ELR (cell line): ENCODE measurements at places on chromosomes 16 and 17.

GRCh38 chr17:80949451-80950421 lies 41.9 kb upstream of the CHMP6 start:
- DNase-seq = peak; percentile 13

GRCh38 chr17:57290981-57291380 lies 34.7 kb downstream of the MSI2 start:
- DNase-seq = no peak

GRCh38 chr17:1000597-1001461 lies 3.9 kb downstream of the TIMM22 start:
- peak; percentile 75 for DNase-seq

DNA sequence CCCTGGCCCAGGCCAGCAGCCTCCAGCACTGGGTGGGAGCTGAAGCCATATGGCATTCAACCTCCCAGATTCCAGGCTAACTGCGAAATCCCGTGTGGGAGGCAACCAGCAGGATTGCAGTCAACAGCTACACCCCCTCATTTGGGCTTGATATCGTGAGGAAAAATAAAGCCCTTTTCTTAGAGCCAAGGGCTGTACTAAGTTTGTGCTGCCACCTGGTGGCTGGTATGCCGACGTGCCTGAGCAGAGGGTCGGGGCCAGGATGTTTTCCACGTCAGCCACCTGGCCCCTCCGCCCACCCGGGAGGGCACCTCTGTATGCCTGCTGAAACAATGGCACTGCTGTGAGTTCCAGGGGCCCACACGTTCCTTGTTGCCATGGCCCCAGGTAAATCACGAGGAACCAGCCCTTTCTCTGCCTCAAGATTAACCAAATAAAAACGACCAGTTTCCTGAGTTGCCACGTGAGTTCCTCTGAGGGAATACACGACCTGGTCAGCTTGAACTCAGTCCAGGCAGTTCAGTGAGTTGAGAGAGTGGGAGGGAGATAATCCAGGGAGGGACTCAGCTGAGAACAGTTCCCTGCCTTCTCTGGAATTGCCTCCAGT lies 9.0 kb downstream of the TMEM98 start:
- peak; percentile 70 for DNase-seq

DNA sequence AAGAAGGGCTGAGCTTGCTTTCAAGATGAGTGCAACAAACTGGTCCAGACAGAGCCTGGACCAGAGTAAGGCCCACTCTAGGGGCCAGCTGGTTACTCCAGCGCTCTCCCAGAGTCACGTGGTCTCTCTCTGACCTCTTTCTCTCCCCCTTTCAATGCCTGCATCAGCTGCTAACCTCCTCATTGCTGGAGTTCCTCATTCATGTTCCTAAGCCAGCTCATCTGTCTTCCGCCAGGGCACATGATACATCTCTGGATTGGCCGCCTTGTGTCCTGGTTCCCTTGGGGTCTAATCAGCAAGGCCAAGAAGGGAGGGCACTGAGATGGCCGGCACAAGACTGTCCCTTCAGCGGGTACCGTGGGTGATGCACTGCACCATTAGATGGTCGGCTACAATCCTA lies 26.9 kb upstream of the ZFP90 start:
- DNase-seq = no peak

DNA sequence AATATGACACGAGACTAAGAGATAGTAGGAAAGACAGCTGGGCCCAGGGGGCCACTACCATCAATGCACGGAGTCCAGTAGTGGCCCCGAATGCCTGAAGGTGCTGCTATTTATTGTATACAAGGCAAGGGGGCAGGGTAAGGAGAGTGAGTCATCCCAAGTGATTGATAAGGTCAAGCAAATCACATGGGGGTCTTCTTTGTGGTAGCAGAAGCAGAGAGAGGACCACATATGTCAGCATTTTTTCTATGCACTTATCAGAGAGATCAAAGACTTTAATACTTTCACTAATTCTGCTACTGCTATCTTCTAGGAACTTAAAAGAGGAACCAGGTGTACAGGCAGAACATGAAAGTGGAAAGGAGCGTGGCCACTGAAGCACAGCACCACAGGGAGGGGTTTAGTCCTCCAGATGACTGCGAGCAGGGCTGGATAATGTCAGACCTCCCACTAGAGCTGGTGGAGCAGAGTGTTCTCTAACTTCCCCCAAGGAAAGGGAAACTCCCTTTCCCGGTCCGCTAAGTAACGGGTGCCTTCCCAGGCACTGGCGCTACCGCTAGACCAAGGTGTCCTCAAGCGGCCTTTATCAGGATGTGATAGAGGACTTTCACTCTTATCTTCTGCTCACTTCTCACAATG lies 26.4 kb upstream of the ARL4D start:
- no peak for DNase-seq

DNA sequence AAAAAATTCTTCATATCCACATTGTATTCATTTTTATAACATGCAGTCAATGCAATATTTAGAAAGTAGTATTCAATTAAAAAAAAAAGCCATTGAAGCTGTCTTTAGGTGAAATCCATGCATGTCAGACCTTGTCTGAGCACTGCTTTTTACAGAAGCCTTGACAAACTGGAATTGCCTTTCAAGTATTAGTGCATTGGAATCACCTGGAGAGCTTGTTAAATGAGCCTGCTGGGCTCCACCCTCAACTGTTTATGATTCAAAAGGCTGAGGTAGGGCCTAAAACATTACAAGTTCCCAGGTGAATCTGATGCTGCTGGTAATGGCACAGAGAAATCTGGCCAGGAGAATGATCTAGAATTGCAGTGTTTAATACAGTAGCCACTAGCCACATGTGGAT lies 85.8 kb downstream of the HIC1 start:
- DNase-seq = no peak

DNA sequence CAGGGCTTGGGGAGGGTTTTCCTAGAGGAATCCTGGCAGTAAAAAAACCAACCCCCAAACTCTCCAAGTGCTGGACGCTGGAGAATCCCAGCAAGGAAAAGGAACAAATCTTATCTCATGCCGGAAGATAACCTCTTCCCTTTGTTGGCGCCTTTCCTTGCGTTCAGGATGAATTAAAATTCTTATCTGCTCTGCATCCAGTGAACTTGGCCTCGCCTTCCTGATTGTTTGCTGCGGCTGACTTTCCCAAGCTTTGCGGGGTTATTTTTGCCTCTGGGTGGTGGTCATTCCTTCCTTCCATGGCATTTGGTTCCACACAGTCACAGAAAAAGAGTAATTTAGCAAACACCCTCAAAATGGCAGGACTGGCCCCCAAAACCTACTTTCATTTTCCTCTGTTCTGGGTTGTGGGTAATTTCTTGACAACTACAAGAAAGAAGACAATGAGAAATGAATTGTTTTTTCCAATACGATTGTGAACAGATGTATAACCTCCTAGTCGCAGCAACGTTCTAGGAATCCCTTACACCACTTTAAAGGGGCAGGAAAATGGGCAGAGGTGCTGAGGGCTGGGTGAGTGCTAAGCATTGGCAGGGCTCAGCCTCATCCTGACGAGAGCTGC lies 77.8 kb downstream of the MRC2 start:
- no peak for DNase-seq

- DNase-seq = no peak
These were observed 47.4 kb downstream of the SREBF1 start for GRCh38 chr17:17789410-17789809.

DNA sequence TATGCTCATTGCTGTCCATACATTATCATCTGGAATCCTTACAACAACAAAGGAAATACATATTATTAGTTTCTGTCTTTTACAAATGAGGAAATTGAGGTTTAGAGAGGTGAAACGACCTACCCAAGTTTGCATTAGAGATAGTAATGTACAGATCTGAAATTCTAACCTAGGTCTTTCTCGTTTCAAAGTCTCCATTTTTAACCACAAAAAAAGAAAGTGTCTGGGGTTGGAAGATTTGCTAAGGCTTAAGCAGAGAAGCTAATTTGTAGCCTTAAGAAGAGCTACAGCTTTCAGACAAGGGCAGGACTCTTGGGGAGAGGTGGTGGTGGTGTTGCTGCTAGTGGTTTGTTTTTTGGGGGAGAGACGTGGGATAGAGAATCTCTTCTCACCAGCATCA lies 19.2 kb downstream of the CIITA start:
- no peak for DNase-seq

DNA sequence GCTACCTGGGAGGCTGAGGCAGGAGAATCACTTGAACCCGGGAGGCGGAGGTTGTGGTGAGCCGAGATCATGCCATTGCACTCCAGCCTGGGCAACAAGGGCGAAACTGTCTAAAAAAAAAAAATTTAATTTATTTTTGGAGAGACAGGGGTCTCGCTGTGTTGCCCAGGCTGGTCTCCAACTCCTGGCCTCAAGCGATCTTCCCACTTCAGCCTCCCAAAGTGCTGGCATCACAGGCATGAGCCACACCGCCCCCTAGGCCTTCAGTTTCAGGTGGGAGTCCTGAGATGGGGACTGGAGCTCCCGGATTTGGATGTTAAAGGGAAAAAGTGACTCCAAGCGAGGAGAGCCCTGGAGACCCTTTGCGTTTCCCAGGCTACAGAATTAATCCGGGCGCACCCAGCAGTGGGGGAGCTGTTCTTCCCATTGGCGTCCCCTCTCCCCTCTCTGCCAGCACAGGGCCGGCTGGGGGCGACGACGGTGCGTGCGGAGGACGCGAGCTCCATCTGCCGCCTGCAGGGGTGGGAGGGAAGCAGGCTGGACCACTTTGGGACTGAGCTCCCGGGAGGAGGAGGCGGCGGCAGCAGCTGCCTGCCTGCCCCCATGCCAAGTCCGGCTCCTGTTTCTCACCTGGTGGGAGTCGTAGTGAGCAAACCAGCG lies 49.3 kb upstream of the USP7 start:
- DNase-seq = no peak

DNA sequence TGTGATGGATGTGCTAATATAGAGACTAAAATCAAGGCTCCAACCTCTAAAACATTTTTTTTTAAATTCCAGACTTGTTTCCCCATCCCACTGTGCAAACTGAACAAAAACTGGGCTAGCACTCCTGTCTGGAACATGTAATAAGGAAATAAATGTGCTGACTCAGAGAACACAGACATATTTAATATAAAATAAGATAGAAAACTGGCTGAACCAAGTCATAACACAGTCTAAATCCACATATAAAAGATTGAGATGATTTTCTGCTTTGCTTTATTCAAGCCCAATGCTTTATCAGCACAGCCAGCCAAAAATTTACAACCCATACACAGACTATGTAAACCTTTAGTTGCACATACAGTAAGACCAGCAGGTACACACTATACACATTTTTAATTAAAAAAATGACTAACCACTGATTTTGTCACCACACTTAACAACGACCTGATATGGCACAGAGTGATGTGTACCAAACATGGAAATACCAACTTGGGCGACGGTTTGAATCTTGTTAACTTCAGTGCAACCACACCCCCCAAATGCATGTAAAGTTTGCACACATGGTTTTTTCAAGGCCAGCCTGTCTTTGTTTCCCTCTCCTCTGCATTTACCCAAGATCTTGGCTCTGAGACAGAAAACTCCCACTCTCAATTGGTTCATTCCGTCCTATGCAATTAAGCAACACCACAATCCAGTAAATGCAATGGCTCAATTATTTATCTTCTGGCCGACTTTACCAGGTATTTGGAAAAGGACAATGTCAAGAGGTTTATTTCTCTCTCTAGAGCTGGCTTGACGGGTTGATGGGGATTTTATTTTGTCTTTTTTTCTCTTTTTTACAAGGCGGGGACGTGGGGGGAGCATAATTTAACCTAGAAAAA lies 1.2 kb downstream of the STAT3 start:
- peak; percentile 48 for DNase-seq

DNA sequence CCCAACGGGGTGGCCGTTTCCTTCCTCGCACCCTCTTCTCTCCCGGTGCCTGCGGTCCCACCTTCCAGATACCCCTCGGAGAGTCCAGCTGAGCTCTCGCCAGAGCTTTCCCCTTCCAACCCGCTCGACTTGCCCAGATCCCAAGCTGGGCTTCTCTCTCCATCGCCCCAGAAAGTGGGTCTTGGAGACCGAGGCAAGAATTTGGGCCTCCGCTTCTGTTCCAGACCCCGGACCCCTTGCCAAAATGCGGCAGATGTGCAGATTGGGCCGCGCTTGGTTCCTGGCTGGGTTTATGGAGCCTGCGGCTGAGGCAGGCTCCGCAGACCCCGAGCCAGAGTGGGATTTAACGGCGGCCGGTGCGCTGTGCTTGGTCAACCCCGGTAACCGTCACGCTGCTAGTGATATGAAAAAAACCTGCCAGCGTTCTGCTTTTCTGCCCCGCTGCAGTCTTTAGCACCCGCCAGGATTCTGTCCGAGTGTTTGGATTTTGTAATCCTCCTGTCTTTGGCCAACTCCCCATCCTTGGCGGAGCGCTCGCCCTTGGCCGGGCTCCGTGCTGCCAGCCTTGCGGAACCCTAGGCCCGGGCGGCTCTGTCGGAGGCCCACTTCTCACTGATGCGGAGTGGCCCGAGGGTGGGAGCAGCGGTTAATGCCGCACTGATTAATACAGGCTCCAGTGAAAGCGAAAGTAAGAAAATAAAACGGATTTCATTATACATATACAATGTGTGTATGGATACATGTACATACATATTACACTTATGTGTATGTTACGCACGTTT lies 754 bp upstream of the SLFN11 start:
- DNase-seq = peak; percentile 75

DNA sequence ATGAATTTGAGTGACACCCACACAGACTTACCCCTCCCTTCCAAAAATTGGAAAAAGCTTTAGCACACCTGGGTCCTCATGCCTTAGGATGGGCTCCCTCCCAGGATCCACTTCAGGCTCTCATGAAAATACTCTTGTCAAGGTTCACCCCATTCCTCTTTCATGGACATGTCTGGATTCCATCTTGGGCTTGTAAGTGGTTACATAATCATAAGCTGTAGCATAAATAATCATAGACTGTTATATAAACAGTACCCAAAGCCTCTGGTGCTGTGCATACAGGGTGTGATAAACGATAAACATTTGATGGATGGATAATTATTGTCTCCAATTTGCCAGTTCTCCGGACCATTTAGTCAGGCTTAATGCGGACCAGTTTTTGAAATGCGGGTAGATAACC lies 53.7 kb upstream of the TEKT3 start:
- no peak for DNase-seq

DNA sequence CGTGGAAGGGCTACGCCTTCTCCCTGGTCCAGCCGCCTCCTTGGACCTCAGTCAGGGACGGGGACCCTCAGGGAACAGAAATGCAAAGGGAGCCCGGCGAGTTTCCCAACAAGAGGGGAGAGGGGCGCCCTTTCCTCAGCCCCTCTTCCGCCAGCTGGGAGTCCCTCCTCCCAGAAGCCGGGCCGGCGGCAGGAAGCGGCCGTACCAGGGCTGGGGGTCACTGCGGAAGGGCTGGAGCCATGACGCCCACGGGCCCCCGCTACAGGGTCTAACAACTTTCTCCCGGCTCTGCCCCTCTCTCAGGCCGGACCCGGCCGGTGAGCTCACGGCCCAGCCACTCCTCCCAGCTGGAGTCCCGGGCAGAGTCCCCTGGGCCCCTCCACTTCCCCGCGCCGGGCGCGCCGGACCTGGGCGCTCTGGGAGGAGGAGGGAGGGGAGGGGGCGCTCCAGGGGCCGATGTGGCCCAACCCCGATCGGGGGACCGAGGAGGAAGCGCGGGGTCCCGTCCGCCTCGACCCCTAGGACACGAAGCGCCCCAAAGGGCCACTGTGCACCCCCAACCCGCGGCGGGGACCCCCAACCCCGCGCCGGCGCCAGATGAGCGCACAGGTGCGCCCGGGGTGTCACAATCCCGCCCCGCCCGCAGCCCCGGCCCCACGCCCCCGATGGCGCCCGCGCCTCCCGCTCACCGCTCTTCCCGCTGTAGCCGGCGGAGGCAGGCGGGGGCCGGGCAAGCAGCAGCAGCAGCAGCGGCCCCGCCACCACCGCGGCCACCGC lies 578 bp downstream of the PGAP6 start:
- DNase-seq = peak; percentile 36
